Amniotic stem cell (primary cell): ENCODE measurements at places on chromosomes 13 and 19.

DNA sequence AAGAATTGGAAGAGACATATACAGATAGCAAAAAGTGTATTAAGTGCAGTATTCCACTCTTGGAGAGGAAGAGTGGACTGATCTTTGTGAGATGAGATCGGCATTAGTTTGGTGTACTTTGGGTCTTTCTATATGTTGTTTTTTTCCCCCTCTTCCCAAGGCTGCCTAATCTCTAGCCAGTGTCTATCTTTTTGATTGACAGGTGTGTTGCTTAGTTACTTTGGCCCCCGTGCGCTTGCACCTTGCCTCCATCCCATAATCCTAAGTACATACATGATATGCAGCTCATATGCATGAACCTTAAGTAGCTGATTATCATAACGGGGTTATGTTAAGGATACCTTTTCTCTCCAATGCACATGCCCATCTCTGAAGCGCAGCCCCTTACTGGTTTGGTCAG lies 4.3 kb upstream of the SLC7A10 start:
- no peak for DNase-seq

DNA sequence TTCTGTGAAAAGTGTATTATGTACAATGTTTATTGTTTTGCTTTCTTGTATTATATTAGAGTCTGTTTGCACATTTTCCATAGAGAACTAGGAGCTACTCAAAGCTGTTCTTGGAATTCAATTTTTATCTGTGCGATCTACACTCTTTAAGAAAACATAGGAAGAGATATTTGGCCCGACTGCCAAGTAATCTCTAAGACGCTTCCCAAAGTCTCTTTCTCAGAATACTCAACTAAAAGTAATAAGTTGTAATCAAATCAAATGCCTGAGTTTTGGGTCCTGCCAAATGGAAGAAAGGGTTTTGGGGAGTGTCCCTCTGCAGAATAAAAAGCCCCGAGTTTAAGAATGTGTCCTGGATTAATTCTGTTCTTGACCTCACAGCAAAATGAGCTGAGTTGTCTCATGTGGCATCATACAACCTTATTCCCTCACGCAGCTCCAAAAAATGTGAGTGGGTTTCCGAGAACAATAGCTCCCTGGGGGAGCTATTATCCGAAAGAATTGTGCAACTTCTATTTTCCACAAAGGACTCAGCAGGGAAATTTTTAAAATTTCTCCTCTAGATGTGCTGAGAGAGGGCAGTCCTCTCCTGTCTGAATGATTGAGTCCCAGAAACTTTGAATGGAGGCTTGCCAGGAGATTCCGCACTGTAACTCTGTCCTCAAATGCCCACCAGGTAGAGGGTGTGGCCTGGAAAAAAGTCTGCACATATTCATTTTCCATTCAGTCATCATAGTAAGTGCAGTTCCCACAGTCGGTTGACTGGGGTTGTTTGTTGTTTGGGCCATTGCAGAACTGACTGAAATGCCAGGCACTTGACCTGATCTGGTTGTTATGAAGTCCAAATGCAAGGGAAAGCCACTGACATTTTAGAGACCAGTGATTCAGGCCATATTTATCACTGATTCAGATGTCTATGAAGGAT lies 280.0 kb upstream of the SOX21 start:
- DNase-seq = no peak

DNA sequence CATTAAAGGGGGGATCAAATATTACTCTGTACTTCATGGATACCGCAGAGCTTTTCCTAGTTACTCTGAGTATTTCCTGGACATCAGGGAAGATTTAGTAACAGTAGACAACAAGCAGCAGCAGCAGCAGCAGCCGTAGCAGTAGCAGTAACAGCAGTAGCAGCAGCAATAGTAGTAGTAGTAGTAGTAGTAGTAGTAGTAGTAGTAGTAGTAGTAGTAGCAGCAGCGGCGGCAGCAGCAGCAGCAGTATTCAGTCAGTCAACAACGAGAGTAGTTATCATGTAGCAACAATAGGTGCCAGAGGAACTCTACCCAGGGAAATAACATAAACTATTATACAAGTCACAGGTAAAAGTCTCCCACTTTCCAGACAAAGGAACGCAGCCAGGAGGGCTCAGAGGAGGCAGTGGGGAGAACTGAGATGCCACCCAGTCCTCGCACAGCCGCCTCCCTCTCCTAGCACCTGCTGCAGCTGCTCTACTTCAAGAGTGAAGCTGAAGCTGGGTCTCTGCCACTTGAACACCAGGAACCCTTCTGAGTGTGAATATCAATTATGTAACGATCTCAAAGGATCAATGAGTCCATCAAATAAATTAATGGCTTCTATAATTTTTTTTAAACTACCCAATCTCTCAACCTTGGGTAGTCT lies 1.3 kb upstream of the DOCK9 start:
- no peak for DNase-seq

DNA sequence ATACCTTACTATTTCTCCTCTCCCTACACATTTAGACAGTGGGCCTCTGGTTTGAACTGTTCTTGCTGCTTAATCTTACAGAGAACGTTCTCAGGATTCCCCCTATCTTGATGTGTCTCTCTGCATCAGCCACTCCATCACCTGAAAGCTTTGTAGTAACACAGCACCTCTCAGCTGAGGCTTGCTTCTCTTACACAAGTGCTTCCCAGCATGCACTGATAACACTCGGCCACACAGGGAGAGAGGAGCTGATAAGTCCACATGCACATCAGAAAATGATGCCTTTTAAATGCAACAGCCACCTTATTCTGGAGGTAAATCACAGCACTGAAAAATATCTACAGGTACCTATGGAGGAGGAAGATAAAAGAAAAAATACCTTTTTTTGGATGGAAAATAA lies 192.2 kb upstream of the TSHZ3 start:
- no peak for DNase-seq

DNA sequence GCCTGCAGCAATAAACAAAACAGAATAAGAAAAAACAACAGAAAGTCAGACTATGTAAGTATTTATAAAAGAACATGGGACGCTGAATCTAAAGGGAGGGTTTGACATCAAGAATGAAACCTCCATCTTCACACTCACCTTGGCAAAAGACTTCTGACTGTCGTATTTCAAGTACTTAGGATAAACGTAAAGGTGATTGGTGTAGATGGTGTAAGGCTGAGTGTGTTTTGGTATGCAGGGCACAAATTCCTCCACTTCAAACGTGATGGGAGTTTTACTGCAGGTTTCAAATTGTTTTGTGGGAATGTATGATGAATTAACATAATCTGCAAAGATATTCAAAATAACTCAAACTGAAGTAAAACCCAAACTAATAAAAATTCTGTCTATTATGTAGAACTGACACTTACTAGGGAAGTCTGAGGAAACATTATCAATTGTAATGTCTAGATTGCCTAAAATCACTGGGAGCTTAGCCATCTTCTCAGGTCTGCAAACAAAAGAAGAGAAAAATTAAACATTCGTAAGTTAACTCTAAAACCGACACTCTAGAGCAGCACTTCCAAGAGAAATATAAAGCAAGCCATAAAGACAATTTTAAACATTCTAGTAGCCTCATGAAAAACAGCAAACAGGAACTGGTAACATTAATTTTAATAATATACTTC lies 89.5 kb downstream of the DOCK9 start:
- DNase-seq = no peak

DNA sequence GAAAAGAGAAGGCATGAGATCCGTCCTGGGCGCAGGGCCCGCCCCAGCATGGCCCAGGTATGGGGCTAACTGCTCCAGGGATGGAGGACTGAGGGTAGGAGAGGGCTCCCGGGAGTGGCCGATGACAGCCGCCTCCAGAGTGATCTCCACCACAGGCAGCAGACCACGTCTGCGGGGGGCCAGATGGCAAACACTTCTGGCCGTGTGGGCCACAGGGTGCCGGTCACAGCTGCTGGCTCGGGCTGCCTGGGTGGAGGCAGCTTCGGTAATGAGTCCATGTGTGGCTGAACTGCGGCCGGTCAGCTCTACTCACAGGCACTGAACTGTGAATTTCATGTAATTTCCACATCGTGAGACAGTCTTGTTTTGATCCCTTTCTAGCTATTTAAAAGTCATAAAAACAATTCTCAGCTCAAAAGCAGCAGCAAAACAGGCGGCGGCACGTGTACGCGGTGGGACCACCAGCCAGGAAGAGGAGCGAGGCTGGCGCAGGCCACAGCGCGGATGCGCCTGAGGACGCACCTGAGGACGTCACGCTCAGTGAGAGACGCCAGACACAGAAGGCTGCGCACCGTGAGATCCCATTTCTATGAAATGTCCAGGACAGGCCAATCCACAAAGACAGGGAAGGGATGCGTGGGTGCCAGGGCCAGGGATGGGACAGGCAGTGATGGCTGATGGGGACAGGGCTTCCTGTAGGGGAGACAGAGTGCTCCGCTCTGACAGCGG lies 4.0 kb downstream of the LSM7 start:
- DNase-seq = no peak

DNA sequence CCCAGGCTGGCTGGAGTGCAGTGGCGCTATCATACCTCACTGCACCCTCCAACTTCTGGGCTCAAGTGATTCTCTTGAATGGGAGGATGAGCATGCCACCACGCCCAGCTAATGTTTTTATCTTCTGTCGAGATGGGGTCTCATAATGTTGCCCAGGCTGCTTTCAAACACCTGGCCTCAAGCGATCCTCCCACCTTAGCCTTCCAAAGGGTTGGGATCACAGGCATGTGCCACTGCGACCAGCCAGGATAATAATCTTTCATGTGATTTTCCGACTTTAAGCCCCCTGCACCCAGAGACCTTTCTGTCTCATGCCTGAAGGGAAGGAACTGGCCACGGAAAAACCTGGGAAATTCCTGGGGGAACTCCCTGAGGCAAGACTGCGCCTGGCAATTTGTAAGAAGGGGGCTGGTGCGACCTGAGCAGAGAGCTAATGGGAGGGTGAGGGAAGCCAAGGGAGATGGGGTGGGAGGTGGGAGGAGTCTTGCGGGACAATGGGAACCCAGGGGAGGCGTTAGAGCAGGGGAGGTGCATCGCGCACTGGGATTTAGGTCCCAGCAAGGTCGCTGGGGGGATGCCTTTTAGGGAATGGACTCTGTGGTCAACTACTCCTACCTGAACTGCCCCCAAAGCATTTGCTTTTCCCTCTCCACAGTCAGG lies 1.2 kb upstream of the CCDC124 start:
- DNase-seq = no peak

GRCh38 chr19:39479916-39480315 lies 722 bp upstream of the TIMM50 start:
- DNase-seq = no peak

- DNase-seq = no peak
Observed at GRCh38 chr19:3572855-3573161, at the start of gene HMG20B. Gene HMG20B (plus strand): TSS chr19:3572944. CDS start chr19:3573310, 366 bp downstream.
